Fibroblast of skin of abdomen (primary cell): ENCODE measurements at places on chromosomes 5 and 9.
A peak's percentile ranks its signal among the peaks of the same experiment; 100 is the strongest.

DNA sequence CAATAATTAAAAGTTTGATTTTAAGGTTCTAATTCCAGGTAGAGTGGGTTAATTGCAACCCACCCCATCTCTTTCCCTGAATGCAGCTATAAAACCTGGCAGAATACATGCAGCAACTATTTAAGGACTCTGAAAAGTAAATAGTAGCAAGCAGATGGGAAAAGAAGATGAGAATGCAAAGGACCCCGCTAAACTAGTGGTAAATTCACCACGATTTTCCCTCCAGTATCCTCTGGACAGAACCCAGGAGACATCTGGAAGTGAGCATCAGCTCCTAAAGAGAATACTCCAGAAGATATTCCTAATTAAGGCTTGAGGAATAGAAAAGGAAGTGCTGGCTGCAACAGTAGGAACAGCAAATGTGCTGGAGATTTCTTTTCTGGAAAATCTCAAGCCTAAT, 170.9 kb downstream of the FRMD3 start:
- no peak for DNase-seq

DNA sequence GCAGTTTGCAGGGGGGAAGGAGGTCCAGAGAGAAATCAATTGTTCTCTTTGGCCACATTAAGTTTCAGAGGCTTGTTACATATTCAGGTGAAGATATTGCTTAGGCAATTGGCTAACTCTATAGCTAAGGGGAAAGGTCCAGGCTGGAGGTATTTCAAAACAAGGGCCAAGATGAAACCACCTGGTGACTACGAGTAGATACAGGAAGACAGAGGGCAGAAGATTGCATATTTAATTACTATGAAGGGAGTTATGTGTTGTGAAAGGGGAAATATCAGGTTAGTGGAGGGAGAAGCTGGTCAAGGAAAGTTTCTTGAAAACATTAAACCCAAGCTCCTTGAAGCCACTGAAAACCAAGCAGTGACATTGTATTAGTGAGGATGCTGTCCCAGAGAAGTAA, 1.9 kb upstream of the RAD23B start:
- no peak for DNase-seq

GRCh38 chr9:8764051-8764450, 964.5 kb upstream of the DMAC1 start:
- peak; percentile 90 for DNase-seq

GRCh38 chr5:169788168-169788567, 151.1 kb downstream of the DOCK2 start:
- peak; percentile 67 for DNase-seq

DNA sequence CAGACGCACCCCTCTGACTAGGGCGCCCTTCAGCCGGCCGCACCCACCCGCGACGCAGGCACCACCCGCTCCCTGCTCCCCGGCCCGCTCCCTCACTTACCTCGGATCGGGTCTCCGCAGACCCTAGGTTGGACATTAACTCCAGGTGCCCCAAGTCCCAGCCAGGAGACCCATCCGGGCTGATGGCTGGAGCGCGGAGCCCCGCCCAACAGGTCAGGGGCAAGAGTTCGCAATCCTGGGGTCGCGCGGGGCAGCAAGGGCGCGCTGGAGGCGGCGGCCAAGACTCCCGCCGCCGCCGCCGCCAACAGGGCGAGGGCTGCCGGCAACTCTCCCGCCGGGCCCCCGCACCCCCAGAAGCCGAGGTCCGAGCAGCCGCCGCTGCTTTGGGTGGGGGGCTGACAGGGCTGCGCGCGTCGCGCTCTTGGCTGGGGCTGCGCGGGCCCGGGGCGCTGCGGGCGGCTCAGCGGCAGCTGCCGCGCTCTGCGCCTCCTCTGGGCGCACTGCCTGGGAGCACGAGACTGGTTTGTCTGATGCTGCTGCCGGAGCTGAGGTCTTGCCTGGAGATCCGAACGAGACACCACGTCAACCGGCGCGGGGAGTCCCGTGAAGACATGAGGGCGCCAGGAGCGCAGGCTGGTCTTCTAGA, at the start of gene GDNF:
Gene GDNF (minus strand): TSS at position 635 of the 646 bp plus-strand sequence. CDS start 5,245 bp downstream, outside the sequence.
- DNase-seq = peak; percentile 75

- DNase-seq = peak; percentile 80
Measured at GRCh38 chr5:125326150-125326510, 579.7 kb upstream of the ZNF608 start.

DNA sequence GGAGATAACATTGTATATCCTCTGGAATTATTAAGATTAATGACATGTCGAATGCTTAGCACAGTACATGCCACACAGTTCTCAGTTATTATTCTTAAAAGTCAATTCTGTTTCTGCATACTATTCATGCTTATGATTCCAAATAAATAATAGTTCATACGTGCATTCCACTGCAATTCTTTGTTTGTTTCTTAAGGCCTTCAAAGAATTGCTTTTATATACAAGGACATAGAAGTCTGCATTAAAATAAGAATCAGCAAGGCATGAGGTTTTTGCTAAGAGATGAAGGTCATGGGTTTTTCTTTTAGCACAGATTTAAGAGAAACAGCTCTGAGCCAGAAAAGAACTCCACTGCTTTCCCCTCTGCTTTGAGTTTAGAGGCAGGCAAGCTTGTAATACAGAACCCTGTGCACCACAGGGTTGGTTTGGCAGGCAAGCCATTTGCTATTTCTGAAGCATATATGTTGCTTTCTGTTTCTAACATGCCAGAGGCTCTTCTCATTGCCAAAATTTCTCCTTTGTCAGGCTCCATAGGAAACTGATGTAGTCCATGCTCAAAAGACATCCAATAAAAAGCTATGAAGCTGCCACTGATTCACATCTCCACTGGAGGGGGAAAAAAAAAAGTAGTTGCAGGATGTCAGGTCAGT, 420.6 kb upstream of the TYRP1 start:
- peak; percentile 4 for DNase-seq

DNA sequence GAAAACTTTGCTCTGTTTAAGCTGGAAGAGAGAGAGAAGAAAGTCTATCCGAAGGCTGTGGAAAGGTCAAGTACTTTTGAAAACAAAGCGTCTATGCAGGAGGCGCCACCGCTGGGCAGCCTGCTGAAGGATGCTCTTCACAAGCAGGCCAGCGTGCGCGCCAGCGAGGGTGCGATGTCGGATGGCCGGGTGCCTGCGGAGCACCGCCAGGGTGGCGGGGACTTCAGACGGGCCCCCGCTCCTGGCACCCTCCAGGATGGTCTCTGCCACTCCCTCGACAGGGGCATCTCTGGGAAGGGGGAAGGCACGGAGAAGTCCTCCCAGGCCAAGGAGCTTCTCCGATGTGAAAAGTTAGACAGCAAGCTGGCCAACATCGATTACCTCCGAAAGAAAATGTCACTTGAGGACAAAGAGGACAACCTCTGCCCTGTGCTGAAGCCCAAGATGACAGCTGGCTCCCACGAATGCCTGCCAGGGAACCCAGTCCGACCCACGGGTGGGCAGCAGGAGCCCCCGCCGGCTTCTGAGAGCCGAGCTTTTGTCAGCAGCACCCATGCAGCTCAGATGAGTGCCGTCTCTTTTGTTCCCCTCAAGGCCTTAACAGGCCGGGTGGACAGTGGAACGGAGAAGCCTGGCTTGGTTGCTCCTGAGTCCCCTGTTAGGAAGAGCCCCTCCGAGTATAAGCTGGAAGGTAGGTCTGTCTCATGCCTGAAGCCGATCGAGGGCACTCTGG, 32.6 kb downstream of the CD180 start:
- no peak for DNase-seq

DNA sequence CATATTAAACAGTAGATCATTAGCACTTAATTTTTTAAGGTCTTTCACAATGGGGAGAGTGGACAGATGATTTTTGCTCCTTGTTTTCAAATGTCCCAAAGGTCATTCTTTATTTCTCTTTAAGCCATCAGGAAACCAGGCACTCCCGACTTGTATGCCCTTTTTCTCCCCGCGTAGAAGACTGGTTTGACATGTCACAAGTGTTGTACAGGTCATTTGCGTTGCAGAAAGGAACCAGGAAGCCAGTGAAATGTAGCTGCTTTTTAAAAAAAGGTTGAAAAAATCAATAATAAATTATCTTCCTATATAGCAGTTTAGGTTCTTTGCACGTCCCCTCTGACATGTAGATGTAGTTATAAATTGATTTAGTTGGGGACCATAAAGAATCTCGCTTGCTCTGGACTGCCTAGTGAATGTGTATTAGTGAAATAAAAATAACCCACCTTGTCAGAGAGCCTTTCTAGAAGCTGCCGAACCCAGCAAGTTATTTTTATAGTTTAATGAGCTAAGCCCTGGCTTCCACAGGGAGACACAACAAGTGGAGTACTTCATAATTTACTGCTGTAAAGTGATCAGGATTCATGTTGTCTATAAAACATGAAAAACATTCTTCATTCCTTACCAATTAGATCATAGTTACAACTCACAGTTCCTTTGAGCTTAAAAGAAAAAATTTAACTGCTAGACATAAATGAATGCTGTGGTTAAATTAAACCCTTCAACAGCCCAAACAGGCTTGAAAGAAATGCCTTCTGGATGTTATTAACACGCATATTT, 404.6 kb downstream of the CSNK1G3 start:
- DNase-seq = peak; percentile 96

DNA sequence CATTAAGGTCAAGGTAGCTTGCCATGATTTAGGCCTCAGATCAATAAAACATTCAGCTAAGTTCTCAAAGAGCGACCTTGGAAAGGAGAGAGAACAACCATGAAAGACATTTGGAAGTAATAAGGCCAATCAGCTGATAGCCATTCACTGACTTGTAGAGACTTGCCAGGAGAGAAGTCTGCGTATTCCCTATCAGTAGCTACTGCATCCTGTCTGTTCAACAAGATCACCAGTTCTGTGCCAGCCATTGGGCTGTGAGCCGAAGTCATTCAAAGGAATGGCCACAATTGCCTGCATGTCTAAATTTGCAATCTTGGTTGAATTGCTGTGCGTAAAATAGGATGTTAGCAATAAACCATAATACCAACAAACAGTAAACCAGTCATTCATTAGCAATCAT, 219.8 kb downstream of the FBXL7 start:
- DNase-seq = no peak

- peak; percentile 51 for DNase-seq
Measured at GRCh38 chr9:110007477-110008270, 200.3 kb downstream of the C9orf152 start.

GRCh38 chr5:67179697-67180361, 16.8 kb downstream of the CD180 start:
- no peak for DNase-seq

DNA sequence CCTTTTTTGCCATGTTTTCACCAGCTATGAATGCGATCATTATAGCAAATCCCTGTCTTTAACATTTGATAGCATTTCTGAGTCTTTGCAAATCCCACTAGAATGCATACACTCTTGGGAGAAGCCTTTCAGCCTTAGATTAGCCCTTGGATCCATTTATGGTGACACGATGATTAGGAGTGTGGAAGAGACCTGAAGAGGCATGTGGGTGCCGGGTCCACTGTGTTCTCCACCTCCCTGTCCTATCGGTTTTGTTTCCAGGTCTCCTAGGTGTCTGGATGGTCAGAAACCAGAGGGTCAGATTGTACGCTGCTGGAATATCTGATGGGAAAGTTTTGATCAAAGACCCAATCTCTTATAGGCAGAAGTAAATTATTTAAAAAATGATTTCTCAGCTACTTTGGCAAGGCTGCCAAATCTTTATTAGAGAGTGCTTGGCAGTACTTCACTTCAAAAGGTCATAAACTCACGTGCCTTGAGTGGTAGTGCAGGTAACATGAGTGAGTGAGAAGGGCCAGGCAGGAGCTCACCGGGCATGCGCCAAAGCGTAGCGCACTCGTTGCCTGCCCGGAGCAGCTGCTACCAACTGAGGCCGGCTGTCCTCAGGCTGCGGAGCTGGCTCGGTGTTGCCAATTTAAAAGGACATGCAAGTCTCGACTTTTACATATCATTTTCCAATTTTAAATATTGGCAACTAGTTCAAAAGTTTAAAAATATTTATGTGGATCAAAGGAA, 51.3 kb downstream of the PCSK5 start:
- DNase-seq = no peak
